NCI-H1436 (cell line): ENCODE measurements at places on chromosomes 2 and 18.

GRCh38 chr2:25314514-25315315 is 27.0 kb downstream of the DNMT3A start:
- DNase-seq: peak; percentile 48

DNA sequence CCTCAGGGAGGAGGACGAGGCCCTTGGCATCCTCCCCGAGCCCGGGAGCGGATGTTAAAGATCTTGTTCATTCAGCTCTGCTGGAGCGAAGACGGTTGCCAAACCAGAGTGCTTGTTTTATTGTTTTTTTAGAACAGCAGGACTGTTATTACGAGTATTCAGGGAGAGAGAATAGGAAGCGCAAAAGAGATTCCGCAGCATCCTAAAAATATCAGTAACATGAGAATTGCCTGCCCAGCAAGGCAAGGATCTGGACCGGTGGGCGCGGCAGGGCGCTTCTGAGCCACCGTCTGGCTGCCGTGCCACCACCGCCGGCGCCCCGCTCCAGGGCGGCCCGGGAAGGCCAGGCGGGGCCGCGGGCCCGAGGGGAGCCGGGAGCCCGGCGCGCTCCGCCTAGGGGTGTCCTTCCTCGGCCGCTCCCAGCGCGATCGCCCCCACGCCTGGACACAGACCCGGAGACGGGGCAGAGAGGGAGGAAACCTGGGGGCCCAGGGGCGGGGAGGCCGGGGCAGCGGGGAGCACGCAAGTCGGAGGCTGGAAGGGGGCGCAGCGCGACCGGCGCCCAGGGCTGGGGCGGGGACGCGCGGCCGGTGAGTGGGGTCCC is 843 bp downstream of the CYS1 start:
- no peak for DNase-seq

GRCh38 chr18:77044866-77045664 is 87.5 kb downstream of the MBP start:
- no peak for DNase-seq

GRCh38 chr2:149715005-149715592 is 127.5 kb upstream of the MMADHC start:
- no peak for DNase-seq

DNA sequence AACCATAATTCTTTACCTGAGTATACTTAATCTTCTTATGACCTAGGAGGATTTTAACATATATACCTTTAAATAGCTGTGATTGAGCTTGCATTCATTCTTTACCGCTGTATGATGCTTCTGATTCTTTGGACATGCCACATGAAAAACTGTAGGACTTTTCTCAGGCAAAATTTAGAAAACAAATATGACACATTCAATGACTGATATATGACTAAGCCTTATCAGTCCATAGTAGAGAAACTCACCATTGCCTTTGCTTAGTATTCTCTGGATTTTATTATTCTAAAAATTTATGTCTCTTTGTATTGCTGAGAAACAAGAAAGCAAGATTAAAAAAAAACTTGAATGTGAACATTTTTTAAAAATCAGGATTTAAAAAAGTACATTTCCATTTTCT is 3.7 kb downstream of the FAM171B start:
- DNase-seq: no peak

DNA sequence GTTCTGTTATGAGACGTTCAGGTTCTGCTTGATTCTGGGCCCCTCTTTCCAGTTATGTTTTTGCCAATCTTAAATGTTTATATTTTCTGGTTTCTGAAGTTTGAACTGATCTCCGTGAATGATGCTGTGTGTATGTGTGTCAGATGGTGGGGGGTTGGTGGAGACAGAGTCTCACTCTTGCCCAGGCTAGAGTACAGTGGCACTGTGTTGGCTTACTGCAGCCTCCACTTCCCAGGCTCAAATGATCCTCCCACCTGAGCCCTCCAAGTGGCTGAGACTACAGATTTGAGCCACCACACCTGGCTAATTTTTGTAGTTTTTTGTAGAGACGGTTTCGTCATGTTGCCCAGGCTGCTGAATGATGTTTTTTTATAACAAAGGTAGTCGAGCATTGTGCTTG is 45.9 kb downstream of the PSMD14 start:
- no peak for DNase-seq

- DNase-seq: no peak
These were observed 48.0 kb downstream of the GBX2 start for GRCh38 chr2:236120141-236120601.

GRCh38 chr2:239736358-239737143 is 288.6 kb downstream of the NDUFA10 start:
- no peak for DNase-seq

GRCh38 chr2:109395494-109396201 is 218.1 kb downstream of the SEPTIN10 start:
- no peak for DNase-seq

- no peak for DNase-seq
These were observed 33.5 kb downstream of the FBXO15 start for GRCh38 chr18:74114116-74114515.

- no peak for DNase-seq
These were observed 7.0 kb upstream of the NDUFV2 start for GRCh38 chr18:9095297-9096006.

DNA sequence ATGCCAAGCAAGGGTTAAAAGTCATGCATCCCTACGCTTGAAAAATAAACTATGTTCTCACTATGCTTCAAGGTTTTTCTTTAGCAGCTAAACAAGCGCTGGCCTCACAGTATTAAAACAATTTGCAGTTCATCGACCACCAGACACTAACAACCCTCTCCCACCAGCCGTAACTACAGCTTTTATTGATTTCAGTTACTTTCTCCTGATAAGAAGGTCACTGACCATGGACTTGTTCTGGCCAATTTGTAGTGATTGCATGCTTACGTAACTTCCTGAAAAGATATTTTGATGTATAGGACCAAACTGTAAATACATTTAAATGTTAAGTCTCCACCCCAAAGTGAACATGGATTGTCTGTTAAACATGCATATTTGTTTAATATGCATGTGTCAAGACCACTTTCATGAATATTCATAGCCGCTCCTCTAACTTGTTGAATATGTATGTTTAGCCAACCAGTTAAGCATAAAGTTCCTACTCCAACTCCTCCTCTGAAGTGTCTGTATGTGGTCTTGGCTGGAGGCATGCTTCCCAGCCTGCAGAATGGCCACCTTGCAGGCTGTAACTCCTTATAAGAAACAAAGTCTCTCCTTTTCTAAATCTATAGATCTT is 1.7 kb upstream of the THOC1 start:
- DNase-seq: no peak

DNA sequence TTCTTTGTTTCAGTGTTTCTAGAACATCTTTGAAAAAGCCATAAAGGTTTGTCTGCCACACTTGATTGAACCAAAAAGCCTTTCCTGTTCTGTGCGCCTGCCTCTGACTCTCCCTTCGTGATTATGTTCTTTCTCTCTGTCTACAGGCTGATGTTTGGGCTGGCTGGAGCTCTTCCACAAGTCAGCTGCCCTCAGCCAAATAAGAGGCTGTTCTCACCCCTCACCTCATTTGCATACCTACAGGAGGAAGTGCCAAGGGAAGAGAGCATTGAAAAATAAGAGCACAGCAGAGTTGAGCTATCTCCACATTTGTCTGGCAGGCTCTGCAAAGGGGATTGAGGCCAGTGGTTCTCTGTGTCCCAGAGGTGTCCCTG is 15.8 kb downstream of the INPP5D start:
- DNase-seq: no peak

DNA sequence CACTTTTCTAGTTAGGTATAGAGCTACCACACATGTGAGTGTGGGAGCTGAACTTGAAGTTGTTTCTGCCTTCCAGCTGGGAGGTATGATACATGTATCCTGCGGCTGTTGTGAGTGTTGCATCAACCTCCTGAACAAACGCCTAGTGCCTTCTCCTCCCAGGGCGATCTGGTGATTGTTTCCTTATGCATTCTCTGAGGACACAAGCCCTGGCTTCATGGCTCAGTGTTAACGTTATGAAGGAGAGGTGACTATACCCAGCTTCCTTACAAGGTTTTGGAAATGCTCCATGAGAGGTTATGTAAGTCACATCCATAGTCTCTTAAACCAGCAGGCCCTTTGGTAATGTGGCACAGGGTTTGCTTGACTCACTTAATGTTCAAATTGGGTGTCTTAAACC is 64.9 kb downstream of the SPRED2 start:
- DNase-seq: no peak

DNA sequence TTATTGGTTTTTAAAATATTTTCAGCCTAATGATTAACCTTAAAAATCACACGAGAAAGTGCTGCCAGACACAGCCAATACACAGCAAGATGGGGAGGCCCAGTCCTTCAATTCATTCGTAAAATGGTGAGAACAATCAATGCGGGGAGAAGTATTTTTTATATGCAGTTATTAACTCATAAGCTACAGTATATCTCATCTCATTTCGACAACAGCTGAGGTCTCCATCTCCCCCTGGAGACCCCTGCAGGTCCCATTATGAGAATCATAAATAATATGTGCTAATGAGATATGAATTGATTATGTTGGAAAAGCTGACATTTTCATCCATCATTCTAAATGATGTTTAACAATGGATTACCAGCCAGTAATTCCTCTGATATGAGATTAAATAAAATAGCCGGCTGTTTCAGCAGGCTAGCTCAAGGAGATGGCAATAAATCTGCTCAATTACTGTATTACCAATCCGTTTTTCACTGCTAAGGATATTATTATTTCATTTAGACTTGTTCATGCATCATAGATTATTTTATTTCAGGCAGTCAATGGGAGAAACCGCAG is 535.8 kb downstream of the GALR1 start:
- DNase-seq: no peak

DNA sequence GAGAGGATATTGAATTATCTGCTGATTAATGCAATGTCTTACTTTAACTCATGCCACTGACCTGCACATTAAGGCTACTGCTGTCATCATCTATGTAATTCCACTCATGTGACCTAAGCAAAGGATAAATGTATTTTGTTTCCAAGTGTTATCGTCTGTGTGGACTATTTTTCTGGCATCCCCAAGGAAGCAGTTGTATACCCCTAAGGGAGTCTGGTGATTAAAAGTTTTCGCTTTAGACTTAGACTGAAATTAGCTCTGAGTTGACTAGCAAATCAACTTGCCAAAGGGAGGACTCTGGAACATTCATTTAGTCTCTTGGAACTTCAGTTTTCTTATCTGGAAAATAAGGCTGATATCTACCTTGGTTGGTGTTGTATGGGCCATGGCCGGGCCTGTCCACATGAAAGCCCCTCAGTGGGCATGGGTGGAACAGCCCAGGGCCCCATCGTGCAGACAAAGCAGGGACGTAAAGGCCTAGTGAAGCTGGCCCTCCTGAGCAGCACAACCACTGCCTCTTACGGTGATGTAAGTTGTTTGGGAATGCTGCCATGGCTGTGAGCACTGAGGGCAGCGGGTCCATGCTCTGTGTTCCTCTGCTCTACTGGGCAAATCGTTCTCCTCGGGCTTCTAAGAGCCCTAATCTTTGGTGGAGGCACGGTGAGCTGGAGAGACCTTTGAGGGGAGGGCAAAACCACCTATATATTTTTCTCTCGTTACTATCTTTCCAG is 144.4 kb upstream of the RNF152 start:
- no peak for DNase-seq

DNA sequence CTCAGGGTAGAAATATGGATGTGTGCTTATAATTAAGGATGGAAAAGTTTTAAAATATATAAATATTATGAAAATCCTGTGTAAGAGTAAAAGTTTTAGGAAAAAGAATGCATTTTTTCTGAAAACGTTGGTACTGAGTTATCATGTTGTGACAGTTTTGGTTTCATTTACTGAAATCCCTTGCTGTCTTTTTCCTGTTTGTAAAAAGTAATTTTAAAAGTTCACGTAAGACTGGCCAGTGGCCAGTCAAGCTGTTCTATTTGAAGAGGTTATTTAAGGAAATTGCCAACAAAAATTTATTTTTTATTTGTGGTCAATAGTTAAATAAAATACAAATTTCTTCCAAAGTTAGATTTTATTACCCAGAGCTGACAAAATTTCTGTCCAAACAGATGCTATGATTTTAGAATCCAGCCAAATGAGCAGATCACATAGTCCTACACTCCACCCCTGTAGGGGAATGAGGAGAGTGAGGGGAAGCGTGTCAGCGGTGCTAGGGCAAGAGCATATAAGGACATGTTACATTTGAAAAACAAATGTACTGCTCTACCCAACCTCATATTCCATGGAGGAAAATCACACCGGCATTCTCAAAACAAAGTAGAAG is 297.8 kb upstream of the TFPI start:
- no peak for DNase-seq
